ENCODE measurements at places on chromosomes 1 and 21. TPM values are rescaled to one million over a fixed set of nuclear protein-coding genes. Genes with fewer than 3 reads are reported as not detected.
A peak's percentile ranks its signal among the peaks of the same experiment; 100 is the strongest.

FMOD gene
- 7.1 TPM for total RNA-seq

DNA sequence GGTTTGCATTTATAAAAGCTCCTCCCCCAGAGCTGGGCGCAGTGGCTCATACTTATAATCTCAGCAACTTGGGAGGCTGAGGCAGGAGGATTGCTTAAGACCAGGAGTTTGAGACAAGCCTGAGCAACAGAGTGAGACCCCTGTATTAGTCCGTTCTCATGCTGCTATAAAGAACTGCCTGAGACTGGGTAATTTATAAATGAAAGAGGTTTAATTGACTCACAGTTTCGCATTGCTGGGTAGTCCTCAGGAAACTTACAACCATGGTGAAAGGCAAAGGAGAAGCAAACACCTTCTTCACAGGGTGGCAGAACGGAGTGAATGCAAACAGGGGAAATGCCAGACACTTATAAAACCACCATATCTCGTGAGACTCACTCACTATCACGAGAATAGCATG is 52.5 kb downstream of the ZNF684 start:
- H3K4me1 ChIP-seq, result no peaks in the 10 kb centered on the region
- no peak overlapping the region for H3K4me3 ChIP-seq
- no peaks in the 10 kb centered on the region for H3K27me3 ChIP-seq
- H3K27ac ChIP-seq, result no peak overlapping the region
- DNase-seq, result no peak

FGGY gene
- total RNA-seq, result 15.6 TPM

DNA sequence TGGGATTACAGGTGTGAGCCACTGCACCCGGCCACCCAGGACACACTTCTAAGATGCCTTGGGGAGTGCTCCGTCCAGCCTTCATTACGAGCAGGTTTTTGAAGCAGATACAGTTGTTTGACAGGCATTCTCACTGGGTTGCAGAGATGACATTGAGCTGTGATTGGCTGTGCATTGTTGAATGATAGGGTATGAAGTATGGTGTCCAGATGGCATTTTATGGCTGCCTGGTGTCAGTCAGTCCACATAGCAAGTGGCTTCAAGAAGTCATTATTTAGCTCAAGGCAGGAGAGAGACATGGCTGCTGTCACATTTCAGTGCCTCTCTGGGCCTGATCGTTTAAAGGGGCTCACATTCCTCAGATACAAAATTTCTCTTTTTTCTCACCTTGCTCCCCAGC is 14.8 kb upstream of the PADI2 start:
- DNase-seq, result no peak
- peaks cover 9% of the 10 kb centered on the region for H3K27me3 ChIP-seq
- no peak overlapping the region for H3K4me3 ChIP-seq
- H3K4me1 ChIP-seq, result no peaks in the 10 kb centered on the region
- H3K27ac ChIP-seq, result no peak overlapping the region
- no peaks in the 10 kb centered on the region for H3K36me3 ChIP-seq

LCE2B gene
- 0.09 TPM for total RNA-seq

- peaks cover 6% of the 10 kb centered on the region for H3K4me1 ChIP-seq
- no peak overlapping the region for H3K4me3 ChIP-seq
- no peaks in the 10 kb centered on the region for H3K27me3 ChIP-seq
- DNase-seq, result no peak
- H3K27ac ChIP-seq, result no peak overlapping the region
Measured at GRCh38 chr1:44681905-44682882, 7.7 kb downstream of the ARMH1 start.

CYP4A11 gene
- total RNA-seq, result not detected

HTR1D gene
- not detected for total RNA-seq

DNA sequence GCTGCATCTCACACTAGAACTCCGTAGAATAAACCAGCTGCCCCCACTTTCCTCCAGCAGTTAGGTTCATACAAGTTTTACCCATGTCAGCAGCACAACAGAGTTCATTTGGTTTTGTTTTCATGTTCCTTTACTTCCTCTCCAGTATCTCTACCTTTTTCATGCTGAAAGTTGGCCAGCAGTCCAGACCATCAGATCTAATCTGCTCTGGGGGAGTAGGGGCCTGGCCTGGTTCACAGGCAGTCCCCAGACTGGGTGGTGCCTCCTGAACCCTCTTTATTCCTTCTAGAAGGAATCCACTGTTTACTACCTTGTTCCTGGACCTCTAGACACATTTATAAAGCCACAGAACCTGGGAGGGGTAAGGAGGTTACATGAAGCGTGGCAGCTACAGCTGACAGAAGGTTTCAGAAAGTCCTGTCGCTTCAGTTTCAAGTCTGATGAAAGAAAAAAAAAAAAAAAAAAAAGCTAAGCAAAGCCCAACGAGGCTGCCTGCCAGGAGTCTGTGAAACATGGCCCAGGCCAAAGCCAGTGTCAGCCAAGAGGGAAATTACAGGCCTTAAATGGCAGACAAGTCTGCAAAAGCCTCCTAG is 184.6 kb upstream of the JUN start:
- H3K4me1 ChIP-seq, result peaks cover 39% of the 10 kb centered on the region
- DNase-seq, result peak; percentile 34
- H3K27ac ChIP-seq, result peak overlapping the region; percentile 89
- no peak overlapping the region for H3K4me3 ChIP-seq
- no peaks in the 10 kb centered on the region for H3K36me3 ChIP-seq

DNA sequence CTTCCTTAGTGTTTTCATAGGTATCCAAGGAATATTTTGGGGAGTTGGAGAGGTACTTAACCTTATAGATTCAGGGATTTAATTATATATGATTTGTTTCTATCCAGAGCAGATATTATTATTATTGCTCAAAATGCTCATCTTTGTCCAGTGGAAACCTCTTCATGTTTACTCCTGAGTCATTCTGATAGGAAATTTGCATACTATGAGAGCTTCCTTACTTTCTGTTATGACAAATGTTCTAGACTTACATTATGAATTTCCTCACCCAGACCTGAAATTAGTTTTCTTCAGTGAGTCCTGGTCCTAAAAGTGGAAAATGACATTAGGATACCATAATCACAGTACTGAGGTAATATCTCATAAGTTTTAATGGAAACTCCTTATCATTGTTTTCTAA is 57.5 kb upstream of the PLPPR5 start:
- H3K27me3 ChIP-seq, result no peaks in the 10 kb centered on the region
- H3K4me3 ChIP-seq, result no peak overlapping the region
- no peaks in the 10 kb centered on the region for H3K36me3 ChIP-seq
- H3K27ac ChIP-seq, result no peak overlapping the region

SEMA4A gene
- total RNA-seq, result 6.4 TPM

- H3K36me3 ChIP-seq, result no peaks in the 10 kb centered on the region
- H3K4me3 ChIP-seq, result no peak overlapping the region
- H3K4me1 ChIP-seq, result peaks cover 5% of the 10 kb centered on the region
- no peak overlapping the region for H3K27ac ChIP-seq
- no peak for DNase-seq
Measured at GRCh38 chr1:223709598-223709997, 2.7 kb upstream of the CAPN2 start.

GPR25 gene
- 0.05 TPM for total RNA-seq

Data from thymus (tissue), 14 donors.